Transverse colon (tissue), 4 donors: ENCODE measurements at places on chromosomes 5 and 9. TPM values are rescaled to one million over a fixed set of nuclear protein-coding genes. Genes with fewer than 3 reads are reported as not detected.

Gene PCDHGC3
- 12.1 TPM for total RNA-seq

Gene NUTM2G
- not detected for total RNA-seq

Gene LCN1
- not detected for total RNA-seq

Gene TMEM252
- total RNA-seq = not detected
